Cardiac atrium fibroblast (primary cell): ENCODE measurements at places on chromosomes 3 and 15. TPM values are rescaled to one million over a fixed set of nuclear protein-coding genes. Genes with fewer than 3 reads are reported as not detected.

FANCD2OS gene
- total RNA-seq: not detected in 2 replicates

RLBP1 gene
- not detected in 2 replicates for total RNA-seq

SEMA3G gene
- under 0.01 and 0.49 TPM in 2 replicates for total RNA-seq

CCR9 gene
- total RNA-seq: not detected in 2 replicates

DNAH12 gene
- total RNA-seq: 0.16 TPM in 1 of 2 replicates, not detected in the other

MITF gene
- total RNA-seq: 1.1 and 1.3 TPM in 2 replicates

DAZL gene
- not detected in 2 replicates for total RNA-seq

ACSBG1 gene
- total RNA-seq: not detected in 2 replicates

ABI3BP gene
- 8.7 and 366 TPM in 2 replicates for total RNA-seq

FOXB1 gene
- not detected in 2 replicates for total RNA-seq

ITIH1 gene
- total RNA-seq: not detected in 2 replicates

CCRL2 gene
- total RNA-seq: 3.6 TPM in 1 of 2 replicates, not detected in the other

GJD2 gene
- total RNA-seq: not detected in 2 replicates
